ENCODE measurements at places on chromosomes 4 and X.
A peak's percentile ranks its signal among the peaks of the same experiment; 100 is the strongest.

DNA sequence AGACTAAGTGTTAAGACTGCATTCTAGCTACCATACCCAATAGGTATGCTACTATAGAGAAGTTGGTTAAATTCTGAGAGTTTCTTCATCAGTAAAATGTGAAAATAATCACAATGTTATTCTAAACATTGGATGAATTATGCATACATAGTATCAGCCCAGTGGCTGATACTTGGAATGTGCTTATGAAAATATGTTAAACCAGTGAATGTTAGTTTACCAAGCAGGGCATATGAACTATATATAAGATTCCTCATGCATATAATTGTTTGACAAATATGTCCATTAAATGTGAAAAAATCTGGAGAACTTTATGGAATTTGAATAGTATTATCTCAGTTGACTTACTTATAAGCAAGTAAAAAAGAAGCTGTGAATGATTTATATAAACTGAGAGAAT, 296.1 kb downstream of the IL15 start:
- DNase-seq, result no peak

- DNase-seq, result no peak
Observed at GRCh38 chr4:181672751-181673150, 570.5 kb upstream of the TENM3 start.

- DNase-seq, result no peak
Observed at GRCh38 chr4:22596409-22596808, 80.5 kb upstream of the ADGRA3 start.

GRCh38 chrX:21989384-21989783, 42.7 kb upstream of the PHEX start:
- no peak for DNase-seq

DNA sequence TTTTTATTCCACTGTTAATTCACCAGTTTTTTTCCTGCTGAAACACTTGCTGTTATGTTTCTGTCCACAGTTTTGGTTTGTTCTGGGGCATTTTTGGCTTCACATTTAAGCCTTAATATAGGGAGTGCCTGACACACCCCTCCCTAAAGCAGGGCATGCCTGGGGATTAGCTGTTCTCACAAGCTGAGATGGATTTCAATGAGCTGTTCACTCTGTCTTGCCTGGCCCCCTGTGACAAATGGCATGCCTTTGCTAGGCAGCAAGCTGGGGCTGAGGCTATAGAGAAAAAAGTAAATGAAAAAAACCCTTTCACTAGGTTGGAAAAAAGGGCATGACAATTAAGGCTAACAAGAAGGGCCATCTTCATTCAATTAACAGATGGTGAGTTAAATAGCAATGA, 22.4 kb downstream of the LPAR4 start:
- no peak for DNase-seq

DNA sequence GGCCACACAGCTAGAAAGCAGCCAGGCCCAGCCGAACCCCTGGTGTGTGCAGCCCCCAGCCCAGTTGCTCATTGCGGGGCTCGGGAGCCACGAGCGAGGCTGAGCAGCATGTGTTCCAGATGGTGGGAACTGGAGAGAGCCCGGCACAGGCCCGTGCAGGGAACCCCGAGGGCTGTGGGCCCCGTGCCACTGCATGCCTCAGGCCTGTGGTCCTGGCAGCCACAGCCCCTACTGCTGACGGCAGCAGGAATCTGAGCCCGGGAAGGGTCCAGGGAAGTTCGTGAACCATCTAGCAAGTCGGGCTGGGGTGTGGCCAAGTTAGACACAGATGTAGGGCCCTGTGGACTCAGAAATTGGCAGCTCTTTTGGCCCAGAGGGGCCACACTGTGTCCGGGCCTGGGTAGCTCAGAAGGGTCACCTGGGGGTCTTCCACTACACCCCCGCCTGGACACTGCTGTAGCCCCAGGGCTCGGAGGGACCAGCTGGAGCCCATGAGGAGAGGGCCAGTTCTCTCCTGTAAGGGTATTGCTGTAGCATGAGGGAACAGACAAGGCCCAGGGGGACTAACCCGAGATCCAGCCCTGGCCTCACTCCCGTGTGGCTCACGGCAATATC, 12.1 kb downstream of the HTRA3 start:
- DNase-seq, result peak; percentile 88

DNA sequence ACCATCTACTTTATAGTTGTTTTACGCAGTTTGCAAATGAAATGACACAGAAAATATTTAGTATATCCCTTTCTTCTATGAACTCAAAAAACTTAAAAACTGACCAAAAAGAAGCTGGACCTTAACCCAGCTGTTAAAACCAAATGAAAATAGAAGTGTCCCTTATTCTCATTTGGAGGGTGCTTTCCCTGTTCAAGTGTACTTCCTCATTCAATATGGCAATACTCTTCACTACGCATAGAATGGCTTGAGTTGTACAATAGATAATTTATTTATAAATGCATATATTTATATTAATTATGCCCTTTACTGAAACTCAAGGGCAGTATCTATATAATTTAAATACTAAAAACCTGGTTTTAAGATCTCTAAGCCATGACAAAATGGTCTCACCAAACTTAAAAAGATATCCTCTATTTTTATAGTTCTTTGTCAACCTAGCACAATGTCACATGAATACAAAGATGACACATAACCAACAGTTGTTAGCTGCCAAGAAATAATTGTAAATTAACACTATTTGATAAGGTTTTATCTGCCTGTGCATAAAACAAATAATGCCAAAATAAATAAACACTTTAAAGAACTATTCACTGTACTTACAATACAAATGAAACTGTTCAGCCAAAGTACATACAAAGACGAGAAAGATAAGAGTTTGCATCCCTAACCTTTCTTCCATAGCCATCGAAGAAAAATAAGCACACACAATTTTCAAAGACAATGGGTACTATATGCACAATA, 25.2 kb downstream of the YTHDC1 start:
- no peak for DNase-seq

DNA sequence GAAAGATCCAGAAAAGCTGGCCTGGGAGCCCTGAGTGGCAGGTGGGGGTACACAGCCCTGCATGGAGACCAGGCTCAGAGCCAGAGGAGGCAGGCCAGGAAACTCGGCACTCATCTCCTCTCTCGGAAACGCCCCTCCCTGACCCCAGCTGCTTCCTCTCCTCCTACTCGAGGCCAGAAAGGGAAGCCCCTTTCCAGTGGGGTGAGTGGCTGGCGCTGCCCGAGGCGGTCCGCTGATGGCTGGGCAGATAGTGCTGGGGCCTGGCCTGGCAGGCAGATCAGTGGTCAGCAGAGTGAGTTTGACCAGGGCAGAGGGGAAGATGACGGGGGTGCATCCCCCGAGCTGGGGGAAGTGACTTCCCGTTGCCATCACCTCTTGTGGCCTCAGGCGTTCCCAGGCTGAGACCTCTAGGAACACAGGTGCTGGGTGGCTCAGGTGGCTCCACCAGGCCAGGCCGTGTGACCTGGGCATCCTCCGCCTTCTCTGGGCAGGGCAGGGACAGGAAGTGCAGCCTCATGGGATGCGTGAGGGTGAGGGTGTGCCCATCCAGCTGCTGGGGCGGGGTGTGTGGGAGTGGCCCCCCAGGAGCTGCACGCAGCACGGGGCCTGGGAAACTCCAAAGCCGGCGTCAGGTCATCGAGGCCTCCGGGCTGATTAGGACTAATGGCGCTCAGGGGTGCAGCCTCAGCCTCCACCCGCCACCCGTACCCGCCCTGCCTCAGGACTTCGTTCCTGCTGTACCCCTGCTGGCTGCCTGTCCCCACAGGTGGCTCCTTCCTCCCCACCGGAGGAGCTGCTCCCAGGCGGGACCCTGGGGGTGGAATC, 5.7 kb downstream of the SH3BP2 start:
- DNase-seq, result peak; percentile 82

- DNase-seq, result no peak
Observed at GRCh38 chrX:100964362-100964761, 5.1 kb upstream of the ARL13A start.

GRCh38 chr4:154739111-154739510, 4.7 kb upstream of the LRAT start:
- DNase-seq, result no peak

- DNase-seq, result no peak
Observed at GRCh38 chrX:44899946-44900345, 27.0 kb downstream of the KDM6A start.

- DNase-seq, result no peak
Observed at GRCh38 chr4:56979421-56980072, 851 bp downstream of the POLR2B start.

DNA sequence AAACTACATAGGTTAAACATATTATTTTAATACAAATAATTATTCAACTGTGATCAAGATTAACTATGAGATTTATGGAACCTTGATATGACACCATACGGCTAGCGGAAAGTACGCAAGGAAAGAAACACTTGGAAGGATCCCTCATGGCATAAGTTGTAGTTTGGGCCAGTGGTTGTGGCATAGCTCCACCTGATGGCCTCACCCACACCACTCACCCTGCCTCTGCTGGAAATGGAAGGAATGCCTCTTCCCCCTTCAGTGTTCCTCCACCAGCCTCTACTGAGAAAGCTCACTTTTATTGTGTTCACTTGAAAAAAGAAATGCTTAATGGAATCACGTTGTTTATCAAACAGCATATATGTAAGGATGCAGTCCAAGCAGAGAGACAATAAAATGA, 86.4 kb downstream of the BMP15 start:
- DNase-seq, result no peak
